ENCODE measurements at places on chromosomes 6 and 20. TPM values are rescaled to one million over a fixed set of nuclear protein-coding genes. Genes with fewer than 3 reads are reported as not detected.

The HLA-DPA1 gene
- polyA plus RNA-seq = 34.8 TPM

The LAMA4 gene
- polyA plus RNA-seq = 157 TPM

The SAMD3 gene
- 0.92 TPM for polyA plus RNA-seq

The LAMA2 gene
- polyA plus RNA-seq = 130 TPM

The PPDPF gene
- 287 TPM for polyA plus RNA-seq

The WFDC6 gene
- not detected for polyA plus RNA-seq

The PIGT gene
- polyA plus RNA-seq = 83.3 TPM

The BPIFA1 gene
- not detected for polyA plus RNA-seq

The ZBP1 gene
- polyA plus RNA-seq = not detected

The FILIP1 gene
- polyA plus RNA-seq = 45.4 TPM

Data from hindlimb muscle (tissue), 1 donor.